ENCODE measurements at places on chromosomes 4 and X. TPM values are rescaled to one million over a fixed set of nuclear protein-coding genes. Genes with fewer than 3 reads are reported as not detected.

SH3TC1 gene
- total RNA-seq = 227 TPM

TDO2 gene
- total RNA-seq = not detected

ITM2A gene
- total RNA-seq = 159 TPM

TCEANC gene
- total RNA-seq = 1.3 TPM

NPY1R gene
- total RNA-seq = 0.58 TPM

C1QTNF7 gene
- not detected for total RNA-seq

ARHGAP36 gene
- total RNA-seq = not detected

DNA sequence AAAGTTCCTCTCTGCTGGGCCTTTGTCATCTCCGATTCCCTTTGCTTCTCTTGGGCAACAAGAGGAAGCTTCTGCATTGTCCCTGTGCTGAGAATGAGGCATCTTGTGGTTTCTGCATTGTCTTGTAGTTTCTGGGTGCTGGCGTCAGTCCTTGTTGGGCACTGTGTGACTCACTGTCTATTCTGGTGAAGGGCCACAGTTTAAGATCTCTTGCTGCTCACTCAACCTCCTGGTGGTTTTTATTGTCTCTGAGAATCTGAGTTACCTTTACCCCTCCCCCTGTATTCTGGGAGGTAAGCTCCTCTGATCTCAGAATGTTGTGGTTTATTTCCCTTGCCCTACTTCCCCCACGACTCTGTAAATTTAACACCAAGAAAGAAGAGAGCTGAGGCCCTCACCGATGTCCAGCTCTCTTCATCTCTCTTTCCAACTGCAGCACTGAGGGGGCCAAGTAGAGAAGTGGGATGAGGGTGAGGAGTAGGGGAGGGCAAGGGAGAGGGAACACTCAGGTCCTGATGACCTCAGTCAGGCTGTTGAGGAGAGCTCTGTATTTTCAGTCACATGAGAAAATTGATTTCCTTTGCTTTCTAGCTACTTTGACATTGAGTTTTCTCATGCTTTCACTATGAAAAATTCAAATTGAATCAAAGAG lies 441.6 kb upstream of the PITX2 start:
- DNase-seq = no peak

DNA sequence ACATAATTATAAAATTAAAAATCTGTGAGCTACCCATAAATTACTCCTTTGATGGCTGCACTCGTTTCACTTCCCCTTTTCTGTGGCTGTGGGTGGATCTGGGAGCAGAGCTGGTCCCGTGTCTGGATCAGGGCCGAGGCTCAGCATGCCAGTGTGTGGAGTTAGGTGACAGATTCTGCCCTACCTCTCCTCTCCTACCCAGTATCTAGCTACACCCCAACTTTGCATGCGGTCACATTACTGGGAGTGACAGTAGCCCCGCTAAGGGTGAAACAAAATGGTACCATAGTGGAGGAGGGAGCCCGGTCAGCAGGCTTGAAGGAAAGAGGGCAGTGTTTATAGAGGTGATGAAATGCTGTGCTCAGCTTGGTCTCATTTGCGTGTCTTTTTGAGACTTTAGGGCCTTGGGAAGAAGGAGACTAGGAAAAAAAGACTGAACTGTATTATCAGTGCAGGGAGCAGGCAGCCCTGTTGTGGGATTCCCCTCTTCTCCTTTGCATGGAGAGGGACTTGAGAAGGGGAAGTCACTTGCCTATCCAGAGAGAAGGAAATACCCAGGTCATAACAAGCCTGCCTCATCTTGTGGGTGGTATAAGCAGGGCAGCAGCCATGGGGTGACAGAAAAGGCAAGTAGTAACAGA lies 48.4 kb downstream of the ARHGAP10 start:
- DNase-seq = no peak

- no peak for DNase-seq
Observed at GRCh38 chr4:183408796-183409195, 35.6 kb upstream of the CDKN2AIP start.

DNA sequence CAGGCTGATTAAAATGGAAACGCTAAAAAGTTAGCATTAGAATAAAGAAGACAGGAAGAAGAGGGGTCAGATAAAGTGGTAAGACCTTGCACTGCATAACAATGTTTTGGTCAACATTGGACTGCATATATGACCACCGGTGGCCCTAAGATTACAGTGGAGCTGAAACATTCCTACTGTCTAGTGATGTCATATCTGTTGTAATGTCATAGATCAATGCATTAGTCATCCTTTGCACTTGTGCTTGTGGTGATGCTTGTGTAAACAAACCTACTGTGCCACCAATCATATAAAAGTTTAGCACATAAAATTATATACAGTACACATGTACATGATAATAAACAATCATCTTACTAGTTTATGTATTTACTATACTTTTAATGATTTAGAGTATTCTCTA lies 73.0 kb downstream of the TMEM165 start:
- DNase-seq = no peak

GRCh38 chr4:7377223-7377865 lies 57.4 kb downstream of the PSAPL1 start:
- no peak for DNase-seq

DNA sequence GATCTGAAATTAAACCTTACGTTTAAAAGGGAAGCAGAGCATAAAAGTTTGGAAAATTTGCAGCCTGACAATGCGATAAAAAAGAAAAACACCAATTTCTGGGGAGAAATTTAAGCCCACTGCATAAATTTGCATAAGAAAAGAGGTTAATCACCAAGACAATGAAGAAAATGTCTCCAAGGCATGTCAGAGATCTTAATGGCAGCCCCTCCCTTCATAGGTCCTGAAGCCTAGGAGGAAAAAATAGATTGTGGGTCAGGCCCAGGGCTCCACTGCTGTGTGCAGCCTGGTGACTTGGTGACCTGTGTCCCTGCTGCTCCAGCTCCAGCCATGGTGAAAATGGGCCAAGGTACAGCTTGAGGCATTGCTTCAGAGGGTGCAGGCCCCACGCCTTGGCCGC lies 264.0 kb upstream of the CT83 start:
- no peak for DNase-seq

DNA sequence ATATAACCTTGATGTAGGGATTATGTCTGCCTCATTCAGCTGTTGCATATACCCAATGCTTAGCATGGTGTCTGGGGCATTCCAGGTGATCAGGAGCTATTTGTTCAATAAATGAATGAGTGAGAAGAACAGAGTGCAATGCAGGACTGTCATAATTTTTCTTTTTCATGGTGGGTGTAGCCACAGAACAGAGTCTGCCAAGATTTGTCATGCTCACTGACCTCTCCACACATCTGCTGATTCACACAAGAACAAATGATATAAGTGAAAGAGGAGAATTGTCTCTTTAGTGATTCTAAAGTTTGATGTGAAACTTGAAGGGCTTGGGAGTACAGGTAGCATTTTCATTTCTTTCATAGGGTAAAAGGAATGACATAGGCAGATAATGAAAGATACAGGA lies 64.4 kb upstream of the TEX13D start:
- no peak for DNase-seq

GRCh38 chrX:119343856-119344255 lies 55.3 kb upstream of the SLC25A43 start:
- DNase-seq = no peak

DNA sequence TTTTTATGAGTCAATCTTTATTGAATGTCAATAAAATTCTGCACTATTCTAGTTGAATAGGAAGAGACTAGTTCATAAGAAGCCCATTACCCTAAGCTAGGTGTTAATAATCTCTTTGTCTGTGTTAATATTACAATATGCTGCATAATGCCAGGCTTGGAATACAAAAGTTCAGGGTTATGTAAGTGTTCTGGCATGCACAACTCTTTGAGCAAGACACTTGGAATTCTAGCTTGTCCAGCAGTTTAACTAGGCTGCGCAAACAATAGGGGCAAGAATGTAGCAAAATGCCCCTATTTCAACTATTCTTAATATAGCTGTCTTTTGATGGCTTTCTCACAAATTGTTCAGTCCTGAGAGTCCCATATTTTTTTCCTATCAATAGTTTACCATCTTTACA lies 31.3 kb upstream of the ETNPPL start:
- no peak for DNase-seq

GRCh38 chrX:15143050-15143824 lies 126.6 kb downstream of the ASB9 start:
- peak; percentile 31 for DNase-seq

- no peak for DNase-seq
Observed at GRCh38 chr4:73743281-73743680, 2.9 kb downstream of the CXCL8 start.

- DNase-seq = no peak
Observed at GRCh38 chr4:7828011-7828720, 111.5 kb downstream of the AFAP1 start.

GRCh38 chrX:2600564-2600963 lies 90.5 kb upstream of the CD99 start:
- DNase-seq = no peak

DNA sequence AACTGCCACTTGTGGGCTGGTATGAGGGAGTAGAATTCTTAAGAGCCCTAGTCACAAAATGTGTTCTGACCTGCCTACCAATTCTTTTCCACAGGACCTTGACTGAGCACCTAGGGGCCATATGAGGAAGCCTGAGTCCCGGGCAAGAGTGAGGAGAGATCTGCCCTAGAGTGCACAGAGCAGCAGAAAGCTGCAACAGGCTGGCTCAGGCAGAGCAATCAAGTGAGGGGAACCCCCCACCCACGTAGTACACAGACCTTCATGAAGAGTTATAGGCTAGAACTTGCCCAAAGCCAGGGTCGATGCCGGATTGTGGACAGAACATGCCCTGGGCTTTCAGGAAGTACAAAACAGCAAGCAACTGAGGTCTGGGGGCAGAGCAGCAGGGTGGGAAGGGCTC lies 117.0 kb downstream of the SPOCK3 start:
- no peak for DNase-seq

Data from glomerular endothelial cell (primary cell).